ENCODE measurements at places on chromosomes 11 and 22.

GRCh38 chr11:110095554-110095953 lies 2.4 kb downstream of the ZC3H12C start:
- DNase-seq: peak; percentile 74

GRCh38 chr11:75479597-75480145 lies 46.1 kb downstream of the GDPD5 start:
- DNase-seq: no peak

DNA sequence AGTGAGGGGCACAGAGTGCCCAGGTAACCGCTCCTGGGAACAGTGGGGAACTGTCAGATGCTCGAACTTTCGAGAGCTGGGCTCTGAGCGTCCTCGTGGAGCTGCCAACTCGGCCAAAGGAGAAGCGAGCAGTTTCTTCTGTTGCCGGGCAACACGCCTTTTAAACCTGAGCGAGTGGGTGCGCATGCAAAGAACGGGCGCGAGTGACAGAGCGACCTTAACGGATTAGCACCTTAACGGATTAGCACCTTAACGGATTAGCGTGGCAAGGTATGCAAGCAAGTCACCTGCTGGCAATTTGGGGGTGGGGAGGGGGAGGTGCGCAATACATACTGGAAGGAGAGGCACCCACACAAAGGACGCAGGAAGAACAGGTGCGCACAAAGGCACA lies 61.8 kb upstream of the PRODH start:
- no peak for DNase-seq

GRCh38 chr11:90251599-90251998 lies 28.8 kb upstream of the CHORDC1 start:
- DNase-seq: no peak

DNA sequence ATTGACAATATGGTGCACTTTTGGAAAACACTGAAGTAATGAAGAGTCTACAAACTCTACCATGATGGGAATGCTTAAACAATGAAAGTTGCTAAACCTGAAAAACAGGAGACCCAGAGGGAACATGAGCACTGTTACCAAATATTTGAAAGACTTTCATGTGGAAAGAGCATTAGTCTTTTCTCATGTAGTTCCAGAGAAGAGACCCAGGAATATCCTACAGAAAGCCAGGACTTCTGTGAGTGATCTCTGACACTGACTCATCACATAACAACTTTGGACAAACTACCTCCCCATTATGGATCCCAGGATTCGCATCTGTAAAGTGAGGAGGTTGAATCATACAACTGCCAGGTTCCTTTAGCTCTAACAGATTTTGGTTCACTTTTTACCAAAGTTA lies 62.2 kb downstream of the FAM181B start:
- no peak for DNase-seq

GRCh38 chr22:45312856-45313255 lies 3.1 kb downstream of the FAM118A start:
- no peak for DNase-seq

DNA sequence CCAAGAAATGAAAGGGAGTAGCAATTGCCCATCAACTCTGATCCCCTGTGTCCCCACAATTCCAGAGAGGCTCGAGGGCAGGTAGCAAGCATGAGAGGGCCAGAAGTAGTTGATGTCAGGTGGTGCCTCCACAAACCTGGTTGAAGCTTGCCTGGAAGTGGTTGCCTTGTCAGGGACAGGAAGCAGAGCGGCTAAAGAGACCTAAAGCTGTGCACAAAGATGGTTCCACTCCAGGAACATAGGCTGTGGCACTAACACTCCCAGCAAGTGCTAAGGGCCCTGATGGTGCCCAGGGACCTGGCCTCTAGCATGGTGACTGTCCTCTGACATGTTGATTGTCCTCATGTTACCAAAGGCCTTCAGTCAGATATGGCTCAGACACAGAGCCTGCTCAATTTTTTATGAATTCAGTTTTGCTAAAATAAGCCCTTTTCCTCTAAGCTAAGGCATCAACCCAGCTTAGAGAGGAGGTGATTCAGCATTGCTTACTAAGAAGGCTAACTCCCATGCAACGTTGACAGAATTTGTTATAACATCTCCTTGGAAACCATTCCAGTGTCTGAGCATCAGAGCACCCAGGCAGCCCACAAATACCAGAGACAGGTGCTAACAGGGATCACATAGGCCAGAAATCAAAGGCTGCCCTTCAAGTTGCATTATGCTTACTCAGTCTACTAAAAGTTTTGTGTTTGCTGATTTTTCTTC lies 196.3 kb upstream of the ARHGAP20 start:
- no peak for DNase-seq

- no peak for DNase-seq
Measured at GRCh38 chr11:126359431-126360048, 4.1 kb downstream of the ST3GAL4 start.

DNA sequence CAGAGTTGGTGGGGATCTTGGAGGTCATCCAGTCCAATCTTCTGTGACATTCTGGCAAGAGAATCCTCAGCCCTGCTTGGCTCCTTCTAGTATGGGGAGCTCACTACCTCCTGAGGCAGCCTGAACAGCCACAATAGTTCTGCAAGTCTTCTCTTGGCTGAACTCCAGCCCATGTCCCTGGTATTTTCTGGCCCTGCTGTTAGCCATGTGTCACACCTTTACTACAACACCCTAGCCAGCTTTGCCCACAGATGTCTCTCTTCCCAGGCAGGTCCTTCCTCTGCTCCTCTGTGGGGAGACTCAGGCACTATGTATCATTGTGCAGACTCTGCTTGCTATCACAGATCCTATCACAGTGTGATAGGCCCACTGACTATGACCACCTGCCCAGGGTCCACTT lies 297.7 kb downstream of the CTTN start:
- no peak for DNase-seq

GRCh38 chr11:6667733-6668374 lies 12.2 kb upstream of the DCHS1 start:
- peak; percentile 61 for DNase-seq

DNA sequence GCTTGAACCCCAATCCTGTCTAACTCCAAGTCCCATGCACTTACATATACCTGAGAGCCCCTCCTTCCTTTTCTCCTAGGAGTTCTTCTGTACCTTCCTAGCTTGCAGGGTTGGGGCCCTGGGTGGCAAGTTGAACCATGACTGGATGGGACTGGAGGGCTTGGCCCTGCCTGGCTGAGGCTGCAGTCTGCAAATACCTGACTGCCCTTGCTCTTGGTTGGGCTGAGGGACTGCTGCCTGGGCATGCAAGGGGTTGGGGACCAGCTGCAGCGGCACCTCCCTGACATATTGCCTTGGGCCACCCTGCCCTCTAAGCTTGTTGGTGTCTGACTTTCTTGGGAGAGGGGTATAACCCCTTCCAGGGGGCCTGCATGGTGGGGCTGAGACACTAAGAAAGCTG lies 9.8 kb upstream of the SLC39A13 start:
- no peak for DNase-seq

DNA sequence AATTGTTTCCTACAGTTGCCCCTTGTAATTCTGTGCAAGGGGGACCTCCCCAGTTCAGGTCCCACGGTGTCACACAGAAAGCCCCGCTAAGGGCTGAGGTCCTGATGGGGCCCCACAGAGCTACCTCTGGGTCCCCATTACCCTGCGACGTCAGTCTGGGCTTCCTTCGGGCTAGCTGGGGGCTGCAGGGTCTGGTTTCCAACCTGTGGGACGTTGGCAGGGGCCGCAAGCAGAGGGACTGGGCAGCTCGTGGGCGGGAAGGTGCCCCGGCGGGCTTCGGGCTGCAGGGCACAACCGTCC lies 698 bp downstream of the SLC37A4 start:
- no peak for DNase-seq

GRCh38 chr11:66467034-66467659 lies 442 bp downstream of the PELI3 start:
- no peak for DNase-seq

- DNase-seq: no peak
Measured at GRCh38 chr11:14306481-14306880, 52.5 kb downstream of the RRAS2 start.

- DNase-seq: no peak
Measured at GRCh38 chr11:118364956-118365615, 5.7 kb downstream of the UBE4A start.

- DNase-seq: peak; percentile 22
Measured at GRCh38 chr11:977830-978720, 52.4 kb downstream of the AP2A2 start.
